ENCODE measurements at places on chromosomes 7 and 10.

DNA sequence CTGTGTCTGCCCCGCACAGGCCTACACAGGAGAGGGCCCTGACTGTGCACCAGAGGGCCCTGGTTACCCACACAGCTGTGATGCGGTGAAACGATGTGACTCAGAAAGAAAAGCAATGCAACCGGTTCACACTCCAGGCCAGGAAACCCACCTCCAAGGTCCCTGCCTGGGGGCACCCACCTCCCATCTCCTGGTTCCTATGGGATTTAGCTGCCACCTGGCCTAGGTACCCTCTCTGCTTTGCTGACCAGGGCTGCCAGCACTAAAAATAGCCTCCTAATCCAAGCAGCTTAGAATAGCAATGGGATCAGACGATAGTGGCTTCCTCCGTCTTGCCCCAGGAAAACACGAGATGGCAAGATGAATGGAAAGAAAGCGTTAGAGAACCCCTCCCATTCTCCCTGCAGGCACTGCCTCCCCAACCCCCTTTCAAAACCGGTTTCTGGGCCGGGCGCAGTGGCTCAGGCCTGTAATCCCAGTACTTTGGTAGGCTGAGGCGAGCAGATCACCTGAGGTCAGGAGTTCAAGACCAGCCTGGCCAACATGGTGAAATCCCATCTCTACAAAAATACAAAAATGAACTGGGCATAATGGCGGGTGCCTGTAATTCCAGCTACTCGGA lies 12.4 kb downstream of the RBP3 start:
- H3K27ac ChIP-seq = no peak overlapping the region
- no peaks in the 10 kb centered on the region for H3K36me3 ChIP-seq
- no peak overlapping the region for H3K4me3 ChIP-seq
- H3K4me1 ChIP-seq = peaks cover 3% of the 10 kb centered on the region
- no peaks in the 10 kb centered on the region for H3K27me3 ChIP-seq

- no peaks in the 10 kb centered on the region for H3K4me1 ChIP-seq
- no peak overlapping the region for H3K27ac ChIP-seq
- H3K36me3 ChIP-seq = no peaks in the 10 kb centered on the region
- no peak overlapping the region for H3K4me3 ChIP-seq
Observed at GRCh38 chr10:112363696-112364688, 9.9 kb upstream of the ACSL5 start.

DNA sequence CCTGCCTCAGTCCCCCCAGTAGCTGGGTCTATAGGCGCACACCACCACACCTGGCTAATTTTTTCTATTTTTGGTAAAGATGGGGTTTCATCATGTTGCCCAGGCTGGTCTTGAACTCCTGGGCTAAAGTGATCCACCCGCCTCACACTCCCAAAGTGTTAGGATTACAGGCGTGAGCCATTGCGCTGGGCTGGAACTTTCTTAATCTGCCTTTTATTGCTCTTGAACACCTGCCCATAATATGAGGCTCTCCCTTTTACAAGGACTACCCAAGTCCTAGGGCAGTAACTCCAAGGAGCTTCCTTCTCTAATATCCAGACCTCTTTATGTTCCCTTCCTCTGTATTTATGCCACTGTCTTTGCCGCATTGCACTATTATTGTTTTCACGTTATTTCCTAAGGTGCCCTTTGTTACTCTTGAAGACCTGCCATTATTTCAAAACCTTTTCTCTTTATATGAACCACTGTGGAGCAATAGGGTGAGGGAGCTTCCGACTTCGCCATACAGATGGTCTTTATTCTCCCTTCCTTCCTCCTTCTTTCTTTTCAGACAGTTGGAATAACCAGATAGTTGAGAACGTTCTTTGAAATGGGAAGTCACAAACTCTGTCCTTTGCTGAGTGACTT lies 36.3 kb upstream of the TCF7L2 start:
- H3K36me3 ChIP-seq = no peaks in the 10 kb centered on the region
- no peak for DNase-seq
- H3K4me1 ChIP-seq = peaks cover 4% of the 10 kb centered on the region

- H3K4me3 ChIP-seq = no peak overlapping the region
- no peak for DNase-seq
- no peak overlapping the region for H3K27ac ChIP-seq
- H3K4me1 ChIP-seq = no peaks in the 10 kb centered on the region
- no peaks in the 10 kb centered on the region for H3K27me3 ChIP-seq
Observed at GRCh38 chr7:67571026-67571545, 574.5 kb downstream of the TYW1 start.

- no peak for DNase-seq
- H3K27ac ChIP-seq = no peak overlapping the region
- no peaks in the 10 kb centered on the region for H3K36me3 ChIP-seq
- H3K4me3 ChIP-seq = no peak overlapping the region
- no peaks in the 10 kb centered on the region for H3K27me3 ChIP-seq
- H3K4me1 ChIP-seq = peaks cover 4% of the 10 kb centered on the region
Observed at GRCh38 chr10:28765641-28766040, 88.3 kb downstream of the BAMBI start.

DNA sequence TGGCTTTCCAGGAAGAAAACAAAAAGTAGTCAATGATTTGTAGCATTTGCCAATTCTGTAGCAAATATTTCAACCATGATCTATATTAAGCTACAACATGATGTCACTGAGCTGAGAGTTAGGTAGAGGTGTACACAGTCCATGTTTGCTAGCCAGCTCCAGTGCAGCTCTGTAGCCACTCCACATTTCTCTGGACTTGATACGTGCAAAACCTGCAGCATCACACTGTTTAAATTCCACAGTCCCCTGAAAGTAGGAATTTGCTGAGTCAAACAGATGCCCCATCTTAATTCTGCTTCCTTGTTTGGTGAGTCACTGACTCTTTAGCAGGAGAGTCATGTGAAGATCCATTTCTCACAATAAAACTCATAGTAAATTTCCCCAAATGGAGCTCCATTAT lies 89.8 kb upstream of the LRRTM3 start:
- DNase-seq = peak; percentile 40
- H3K36me3 ChIP-seq = no peaks in the 10 kb centered on the region
- no peak overlapping the region for H3K27ac ChIP-seq

- no peak overlapping the region for H3K27ac ChIP-seq
- H3K4me3 ChIP-seq = no peak overlapping the region
- no peaks in the 10 kb centered on the region for H3K36me3 ChIP-seq
- no peak for DNase-seq
Observed at GRCh38 chr10:133462512-133463305, 9.0 kb downstream of the SCART1 start.

- no peak overlapping the region for H3K27ac ChIP-seq
- no peak overlapping the region for H3K4me3 ChIP-seq
- H3K27me3 ChIP-seq = peaks cover 82% of the 10 kb centered on the region
Observed at GRCh38 chr7:155466814-155467733, 9.1 kb downstream of the EN2 start.

GRCh38 chr7:3243256-3243655 lies 57.8 kb upstream of the SDK1 start:
- H3K4me3 ChIP-seq = no peak overlapping the region
- no peaks in the 10 kb centered on the region for H3K36me3 ChIP-seq
- H3K27me3 ChIP-seq = no peaks in the 10 kb centered on the region
- no peak for DNase-seq

DNA sequence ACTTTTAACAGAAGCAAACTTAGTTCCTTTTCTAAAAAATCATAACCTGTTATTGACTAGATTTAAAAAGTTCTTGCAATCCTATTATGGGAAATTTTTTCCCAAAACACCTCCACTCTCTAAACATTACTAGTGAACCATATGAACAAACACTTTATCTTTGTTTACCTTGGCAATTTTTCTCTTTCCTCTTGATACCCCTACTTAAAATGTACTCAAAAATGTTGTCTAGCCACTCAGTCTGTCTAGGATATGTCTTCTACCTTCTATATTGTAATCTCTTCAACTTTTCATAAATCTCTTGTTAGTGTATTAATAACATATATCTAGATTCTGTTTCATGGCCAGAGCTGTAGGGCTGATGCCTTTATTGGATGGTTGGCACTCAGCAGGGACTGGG lies 630.0 kb upstream of the GRM3 start:
- H3K27me3 ChIP-seq = no peaks in the 10 kb centered on the region
- H3K4me3 ChIP-seq = no peak overlapping the region
- no peaks in the 10 kb centered on the region for H3K4me1 ChIP-seq
- no peak overlapping the region for H3K27ac ChIP-seq
- no peaks in the 10 kb centered on the region for H3K36me3 ChIP-seq

DNA sequence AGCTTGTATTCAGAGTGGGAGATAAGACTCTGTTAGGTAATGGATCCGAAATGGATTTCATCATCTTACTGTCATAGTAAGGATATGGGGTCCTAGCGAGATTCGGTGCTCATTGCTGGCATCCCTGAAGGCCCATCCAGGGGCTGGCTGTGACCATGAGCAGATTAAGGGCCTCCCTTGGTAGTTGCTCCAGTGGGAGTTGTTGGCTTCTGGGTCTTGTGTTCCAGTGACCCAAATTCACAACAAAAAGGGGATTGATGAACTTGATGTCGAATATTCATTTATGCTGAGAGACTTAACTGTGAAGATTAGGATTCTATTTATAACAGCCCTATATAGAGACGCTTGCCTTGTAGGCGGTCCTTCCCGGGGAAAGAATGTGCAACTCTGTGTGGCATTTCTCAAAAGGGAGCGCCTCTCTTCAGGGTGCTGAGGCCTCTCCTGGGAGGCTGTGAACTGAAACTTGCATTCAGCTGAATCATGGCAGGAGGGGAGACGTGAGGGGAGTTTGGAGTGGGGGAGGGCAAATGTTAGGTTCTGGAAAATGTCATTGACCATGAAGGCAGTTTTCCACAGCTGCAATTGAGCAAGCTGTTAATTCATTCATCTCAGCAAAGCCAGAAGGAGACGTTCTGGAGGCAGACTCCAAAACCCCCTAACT lies 233.1 kb upstream of the FZD8 start:
- no peak for DNase-seq
- no peaks in the 10 kb centered on the region for H3K27me3 ChIP-seq
- no peak overlapping the region for H3K27ac ChIP-seq

GRCh38 chr10:32941357-32941756 lies 16.7 kb downstream of the ITGB1 start:
- H3K27ac ChIP-seq = peak overlapping the region; percentile 8
- DNase-seq = no peak
- H3K4me3 ChIP-seq = no peak overlapping the region
- peaks cover 2% of the 10 kb centered on the region for H3K36me3 ChIP-seq
- peaks cover 28% of the 10 kb centered on the region for H3K4me1 ChIP-seq
- H3K27me3 ChIP-seq = no peaks in the 10 kb centered on the region

DNA sequence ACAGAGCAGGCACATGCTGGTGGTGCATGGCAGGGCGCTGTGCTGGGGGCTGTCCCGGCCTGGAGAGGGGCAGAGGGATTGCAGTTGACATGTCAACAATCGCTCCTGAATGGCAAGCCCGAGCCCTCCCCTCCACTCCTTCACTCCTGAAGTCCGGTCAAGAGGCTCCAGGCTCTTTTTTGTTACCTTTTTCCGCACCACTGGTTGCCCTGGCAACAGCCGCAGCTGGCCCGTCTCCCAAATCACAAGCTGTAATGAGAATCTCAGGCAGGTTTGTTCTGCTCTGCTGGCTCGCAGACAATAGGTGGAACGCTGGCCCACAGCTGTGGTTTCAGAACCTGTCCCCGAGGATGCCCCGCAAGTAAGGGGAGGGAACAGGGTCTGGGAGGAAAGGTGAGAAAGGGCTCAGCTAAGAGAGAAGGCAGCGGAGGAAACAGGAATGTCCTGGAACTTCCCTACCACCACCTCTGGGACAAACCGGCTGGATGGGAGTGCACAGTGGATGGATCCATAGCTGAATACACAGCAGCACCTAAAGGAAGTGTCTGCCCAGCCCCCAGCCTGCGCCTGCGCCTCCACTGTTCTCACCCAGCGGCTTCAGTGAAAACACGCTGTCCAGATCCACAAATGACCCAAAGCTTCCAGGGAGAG lies 58.9 kb downstream of the CALML3 start:
- H3K27ac ChIP-seq = no peak overlapping the region
- no peak overlapping the region for H3K4me3 ChIP-seq
- H3K27me3 ChIP-seq = no peaks in the 10 kb centered on the region
- peaks cover 12% of the 10 kb centered on the region for H3K4me1 ChIP-seq

- H3K4me1 ChIP-seq = no peaks in the 10 kb centered on the region
- no peaks in the 10 kb centered on the region for H3K36me3 ChIP-seq
- no peak overlapping the region for H3K27ac ChIP-seq
- no peak overlapping the region for H3K4me3 ChIP-seq
- DNase-seq = peak; percentile 77
Observed at GRCh38 chr10:11685787-11686218, 56.4 kb upstream of the ECHDC3 start.

- H3K27me3 ChIP-seq = no peaks in the 10 kb centered on the region
- H3K27ac ChIP-seq = no peak overlapping the region
- no peak overlapping the region for H3K4me3 ChIP-seq
- H3K36me3 ChIP-seq = no peaks in the 10 kb centered on the region
- no peak for DNase-seq
- H3K4me1 ChIP-seq = no peaks in the 10 kb centered on the region
Observed at GRCh38 chr7:49630513-49630912, 142.9 kb upstream of the VWC2 start.

GRCh38 chr7:12094365-12094921 lies 116.7 kb upstream of the TMEM106B start:
- H3K36me3 ChIP-seq = no peaks in the 10 kb centered on the region
- no peaks in the 10 kb centered on the region for H3K27me3 ChIP-seq
- no peak for DNase-seq
- H3K4me1 ChIP-seq = no peaks in the 10 kb centered on the region
- H3K4me3 ChIP-seq = no peak overlapping the region
- H3K27ac ChIP-seq = no peak overlapping the region

DNA sequence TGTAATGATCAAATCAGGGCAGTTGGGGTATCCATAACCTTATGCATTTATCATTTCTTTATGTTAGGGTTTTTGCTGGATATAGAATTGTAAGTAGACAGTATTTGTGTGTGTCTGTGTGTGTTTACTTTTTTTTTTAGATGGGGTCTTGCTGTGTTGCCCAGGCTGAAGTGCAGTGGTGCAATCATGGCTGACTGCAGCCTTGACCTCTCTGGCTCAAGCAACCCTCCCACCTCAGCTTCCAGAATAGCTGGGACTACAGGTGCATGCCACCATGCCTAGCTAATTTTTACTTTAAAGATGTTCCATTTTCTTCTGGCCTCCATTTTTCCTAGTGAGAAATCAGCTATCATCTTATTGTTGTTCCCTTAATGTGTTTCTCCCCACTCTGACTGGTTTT lies 10.1 kb upstream of the RHEB start:
- no peaks in the 10 kb centered on the region for H3K4me1 ChIP-seq
- H3K27me3 ChIP-seq = no peaks in the 10 kb centered on the region
- DNase-seq = no peak
- H3K36me3 ChIP-seq = no peaks in the 10 kb centered on the region
- H3K27ac ChIP-seq = no peak overlapping the region
- no peak overlapping the region for H3K4me3 ChIP-seq
